ENCODE measurements at places on chromosomes 3 and 15.

- no peak for DNase-seq
These were observed 2.4 kb upstream of the GPR87 start for GRCh38 chr3:151318991-151319390.

DNA sequence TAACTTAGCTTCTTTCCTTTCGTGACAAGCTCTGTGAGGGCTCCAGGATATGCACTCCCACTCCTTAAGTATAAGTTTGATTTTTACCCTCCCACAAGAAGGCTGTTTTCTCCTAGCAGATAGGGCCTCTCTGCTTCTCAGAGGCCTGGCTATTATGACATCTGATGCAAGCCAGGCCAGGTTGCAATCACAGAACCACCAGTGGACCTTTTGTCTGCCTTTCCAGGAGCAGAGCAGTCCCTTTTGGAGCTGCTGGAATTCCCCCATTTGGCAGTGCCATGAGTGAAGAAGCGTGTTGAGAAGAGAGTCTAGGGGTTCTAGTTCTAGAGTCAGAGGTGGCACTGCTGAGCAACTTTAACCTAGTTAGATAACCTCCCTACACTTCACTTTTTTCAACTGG lies 1004.3 kb upstream of the SEMA6D start:
- DNase-seq: no peak

GRCh38 chr3:42652611-42653302 lies 740 bp upstream of the ZBTB47 start:
- DNase-seq: no peak

GRCh38 chr3:123025642-123026521 lies 1.7 kb downstream of the SEMA5B start:
- no peak for DNase-seq

GRCh38 chr15:65246939-65247338 lies 35.7 kb upstream of the CILP start:
- no peak for DNase-seq

DNA sequence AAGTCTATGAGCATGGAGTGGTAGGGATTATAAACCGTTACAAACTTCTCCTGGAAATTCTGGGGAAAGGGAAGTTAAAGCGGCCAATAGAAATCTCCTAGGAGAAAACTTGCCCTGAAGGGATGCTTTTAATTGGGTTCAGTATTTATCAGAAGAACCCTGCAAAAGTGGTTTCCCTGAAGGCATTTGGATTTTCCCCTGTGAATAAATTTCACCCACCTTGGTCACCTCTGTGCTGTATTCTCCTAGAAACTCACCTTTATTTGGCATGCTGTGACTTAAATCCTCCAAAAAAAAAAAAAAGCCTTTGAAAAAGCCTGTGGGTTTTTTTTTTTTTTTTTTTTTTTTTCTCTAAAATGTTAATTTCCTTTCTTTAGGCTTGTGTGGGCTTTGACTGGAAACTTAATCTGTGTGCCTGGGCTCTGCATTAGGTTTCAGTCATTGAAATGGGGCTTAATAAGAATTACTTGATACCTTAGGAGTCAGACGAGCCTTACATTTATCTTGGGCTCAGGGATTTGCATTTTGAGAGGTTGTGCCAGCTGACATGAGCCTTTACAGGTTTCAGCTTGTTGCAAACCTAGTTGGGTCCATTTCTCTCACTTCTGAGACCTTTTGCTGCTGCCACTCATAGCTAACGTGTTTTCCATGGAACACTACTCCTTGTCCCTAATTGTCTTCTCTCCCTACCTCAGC lies 22.0 kb downstream of the TGFBR2 start:
- no peak for DNase-seq

GRCh38 chr15:100772892-100773520 lies 106.6 kb upstream of the ALDH1A3 start:
- DNase-seq: no peak

GRCh38 chr15:82936966-82937711 lies 15.4 kb downstream of the HOMER2 start:
- no peak for DNase-seq

GRCh38 chr3:154979331-154979730 lies 100.8 kb upstream of the MME start:
- no peak for DNase-seq

DNA sequence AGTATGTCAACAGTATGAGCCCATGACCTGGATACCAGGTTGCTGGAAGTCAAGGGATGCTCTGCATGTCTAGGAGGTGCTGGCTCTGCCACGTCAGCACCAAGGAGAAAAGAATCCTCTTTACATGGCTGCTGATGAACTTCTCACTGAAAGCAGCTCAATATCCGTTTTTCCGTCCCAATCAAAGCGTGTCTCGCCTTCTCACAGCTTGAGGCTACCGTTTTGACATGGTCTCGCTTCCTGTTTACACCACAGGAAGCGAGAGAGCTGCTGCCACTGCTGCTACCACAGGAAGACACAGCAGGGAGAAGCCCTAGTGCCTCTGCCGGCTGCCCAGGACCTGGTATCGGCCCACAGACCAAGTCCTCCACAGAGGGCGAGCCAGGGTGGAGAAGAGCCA lies 27.3 kb downstream of the STARD5 start:
- DNase-seq: no peak

GRCh38 chr3:113261626-113262303 lies 50.4 kb downstream of the BOC start:
- DNase-seq: no peak

Data from hippocampal formation (tissue), 2 donors.